HL-60 (cell line): ENCODE measurements at places on chromosomes 6 and 20.
A peak's percentile ranks its signal among the peaks of the same experiment; 100 is the strongest.

DNA sequence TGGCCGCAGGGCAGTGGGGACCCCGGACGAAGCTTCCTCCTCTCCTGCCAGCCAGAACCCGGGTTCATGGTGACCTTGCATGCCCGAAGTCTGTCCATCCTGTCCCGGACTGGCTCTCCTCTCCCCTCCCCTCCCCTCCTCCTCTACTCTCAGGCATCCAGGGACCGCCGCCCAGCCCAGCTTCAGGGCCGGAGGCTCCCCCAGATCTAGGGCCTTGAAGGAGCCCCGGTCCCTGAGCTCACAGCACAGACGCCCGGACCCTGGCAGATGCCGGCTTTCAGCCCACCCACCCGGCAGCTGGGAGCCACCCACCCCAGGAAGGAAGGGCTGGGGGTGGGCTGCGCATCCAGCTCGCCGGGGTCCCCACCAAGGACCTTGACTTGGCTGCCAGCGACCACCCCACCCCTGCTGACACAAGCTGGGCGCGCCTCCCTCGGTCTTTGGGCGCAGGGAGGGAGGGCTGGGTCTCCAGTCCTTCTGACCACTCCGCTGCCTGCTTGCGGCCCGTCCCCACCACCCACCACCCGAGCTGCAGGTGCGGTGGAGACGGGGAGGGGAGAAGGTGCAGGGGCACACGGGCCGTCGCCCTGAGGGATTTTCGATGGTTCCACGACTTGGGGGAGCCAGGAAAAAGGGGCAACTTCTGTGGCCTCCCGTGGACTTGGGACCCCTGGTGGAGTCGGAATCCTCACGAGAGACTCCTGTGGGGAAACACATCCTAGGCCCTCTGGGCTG is 5.8 kb upstream of the ABHD16B start:
- DNase-seq = no peak

DNA sequence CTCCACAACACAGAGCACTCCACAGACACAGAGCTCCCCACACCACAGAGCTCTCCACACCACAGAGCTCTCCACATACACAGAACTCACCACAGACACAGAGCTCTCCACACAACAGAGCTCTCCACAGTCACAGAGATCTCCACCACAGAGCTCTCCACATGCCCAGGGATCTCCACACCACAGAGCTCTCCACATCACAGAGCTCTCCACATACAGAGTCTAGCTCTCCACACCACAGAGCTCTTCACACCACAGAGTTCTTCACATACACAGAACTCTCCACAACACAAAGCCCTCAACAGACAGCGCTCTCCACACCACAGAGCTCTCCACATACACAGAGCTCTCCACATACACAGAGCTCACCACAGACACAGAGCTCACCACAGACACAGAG is 55.3 kb downstream of the ERMARD start:
- DNase-seq = no peak

DNA sequence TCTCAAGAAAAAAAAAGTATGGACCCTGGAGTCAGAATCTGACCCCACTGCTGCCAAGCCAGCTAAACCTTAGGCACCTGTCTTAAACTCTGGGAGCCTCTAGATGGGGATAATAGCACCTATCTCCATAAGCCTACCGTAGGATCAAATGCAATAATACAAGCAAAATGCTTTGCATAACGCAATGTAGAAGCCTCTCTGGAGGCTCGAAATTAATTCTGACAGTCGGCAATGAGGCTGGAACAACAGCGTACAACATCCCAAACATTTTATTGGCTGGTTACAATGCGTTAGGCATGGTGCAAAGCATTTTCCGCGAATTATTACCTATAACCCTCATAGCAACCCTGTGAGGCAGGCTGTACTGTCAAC is 521 bp downstream of the CDK5RAP1 start:
- no peak for DNase-seq

DNA sequence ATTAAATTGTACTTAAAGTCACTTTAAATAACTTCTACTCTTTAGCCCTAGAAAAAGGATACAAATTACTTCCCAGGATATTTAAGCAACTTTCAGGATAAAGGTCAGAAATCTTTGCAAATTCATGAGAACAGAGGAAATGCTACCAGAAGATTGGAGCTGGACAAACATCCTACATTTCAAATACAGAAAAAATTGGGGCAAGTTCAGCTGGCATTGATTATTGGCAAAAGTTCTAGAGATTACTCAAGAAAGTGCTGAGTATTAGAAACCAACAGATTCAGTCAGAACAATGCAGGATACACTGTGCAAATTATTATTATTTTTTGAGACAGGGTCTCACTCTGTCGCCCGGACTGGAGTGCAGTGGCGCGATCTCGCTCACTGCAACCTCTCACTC is 6.0 kb downstream of the SLC22A23 start:
- DNase-seq = no peak

DNA sequence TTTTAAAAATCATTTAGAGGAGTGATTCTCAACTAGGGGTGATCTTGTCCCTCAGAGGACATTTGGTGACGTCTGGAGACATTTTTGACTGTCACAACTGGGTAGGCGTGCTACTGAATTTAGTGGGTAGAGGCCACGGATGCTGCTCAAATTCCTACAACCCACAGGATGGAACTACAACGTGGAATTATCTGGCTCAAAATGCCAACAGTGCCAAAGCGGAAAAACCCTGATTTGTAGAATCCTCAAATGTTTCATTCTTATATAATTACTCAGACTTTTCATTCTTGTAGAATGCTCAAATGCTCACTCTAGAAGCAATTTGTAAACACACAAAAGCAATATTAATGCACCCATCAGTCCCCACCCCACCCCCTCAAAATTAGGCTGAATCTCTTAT is 229.8 kb downstream of the ZMYND8 start:
- DNase-seq = no peak

DNA sequence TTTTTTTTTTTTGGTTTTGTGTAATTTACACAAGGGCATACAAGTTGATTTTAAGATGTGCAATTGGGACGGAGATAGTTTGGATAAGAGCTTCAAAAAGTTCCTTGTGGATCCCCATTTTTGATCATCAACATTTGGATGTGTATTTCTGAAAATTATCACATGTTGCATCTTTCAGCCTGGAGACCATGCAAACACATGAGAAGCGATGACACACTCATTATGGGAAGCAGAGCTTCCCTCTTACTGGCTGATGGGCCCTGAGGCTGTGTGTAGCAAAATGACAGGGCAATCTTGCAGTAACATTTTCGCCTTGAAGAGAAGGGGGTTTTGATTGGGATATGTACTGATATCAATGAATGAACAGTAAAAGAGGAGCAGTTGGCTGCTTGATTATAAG is 22.0 kb upstream of the RIPK1 start:
- DNase-seq = no peak

GRCh38 chr6:84801250-84801649 is 36.9 kb upstream of the TBX18 start:
- DNase-seq = no peak

GRCh38 chr6:90413867-90414266 is 117.2 kb upstream of the BACH2 start:
- DNase-seq = no peak

DNA sequence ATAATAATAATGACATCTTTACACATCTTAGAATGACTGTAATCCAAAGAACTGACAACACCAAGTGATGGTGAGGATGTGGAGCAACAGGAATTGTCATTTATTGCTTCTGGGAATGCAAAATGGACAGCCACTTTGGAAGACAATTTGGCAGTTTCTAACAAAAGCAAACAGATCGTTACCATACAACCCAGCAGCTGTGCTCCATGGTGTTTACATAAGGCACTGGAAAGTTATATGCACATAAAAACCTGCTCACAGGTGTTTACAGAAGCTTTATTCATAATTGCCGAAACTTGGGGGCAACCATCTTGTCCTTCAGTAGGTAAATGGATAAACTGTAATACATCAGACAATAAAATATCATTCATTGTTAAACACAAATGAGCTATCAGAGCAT is 18.3 kb upstream of the ASF1A start:
- DNase-seq = no peak

DNA sequence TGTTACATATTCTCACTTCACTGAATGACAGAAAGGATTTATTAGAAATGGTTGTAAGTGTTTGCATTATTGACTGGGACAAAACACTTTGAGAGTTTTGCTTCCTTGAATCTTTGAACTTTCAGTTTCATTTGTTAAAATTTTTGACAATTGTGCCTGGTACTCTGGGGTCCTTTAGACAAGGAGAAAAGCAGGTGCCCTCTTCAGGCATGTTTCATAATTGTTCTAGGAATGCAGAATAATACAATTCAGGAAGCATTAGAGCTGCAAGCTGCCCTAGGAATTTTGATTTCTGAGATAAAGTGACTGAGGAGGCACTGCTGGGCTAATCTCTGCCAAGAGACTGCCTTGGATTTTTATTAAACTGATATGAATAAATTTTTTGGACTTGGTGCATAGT is 49.7 kb downstream of the TOP1 start:
- no peak for DNase-seq

GRCh38 chr6:105713474-105714118 is 310.7 kb upstream of the PREP start:
- DNase-seq = no peak

- DNase-seq = no peak
Observed at GRCh38 chr20:23436681-23437080, 2.8 kb upstream of the CSTL1 start.

GRCh38 chr6:113894712-113895674 is 37.8 kb downstream of the MARCKS start:
- no peak for DNase-seq

DNA sequence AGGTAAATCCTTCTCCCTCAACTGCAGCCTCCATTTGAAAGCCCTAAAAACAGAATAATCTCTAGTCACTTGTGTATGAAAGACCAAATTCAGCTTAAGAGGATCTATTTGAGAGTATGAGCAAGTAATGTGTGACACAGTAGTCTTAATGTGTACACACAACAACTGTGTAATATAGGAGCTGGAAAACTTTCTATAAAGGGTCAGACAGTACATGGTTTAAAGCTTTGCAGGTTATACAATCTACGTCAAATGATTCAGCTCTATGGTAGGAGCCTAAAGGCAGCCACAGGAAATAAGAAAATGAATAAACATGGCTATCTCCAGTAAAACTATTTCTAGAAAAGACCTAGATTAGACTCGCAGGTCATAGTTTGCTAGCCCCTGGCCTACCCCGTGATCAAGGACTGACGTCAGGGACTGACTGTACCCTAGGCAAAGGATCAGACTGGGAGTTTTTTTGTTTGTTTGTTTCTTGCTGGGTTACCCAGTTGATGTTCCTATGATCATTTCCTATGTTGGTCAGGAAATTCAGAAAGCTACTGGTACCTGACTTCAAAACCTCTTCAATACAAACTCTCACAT is 39.7 kb downstream of the BTBD9 start:
- no peak for DNase-seq

- DNase-seq = peak; percentile 61
Observed at GRCh38 chr20:47489448-47489872, 12.2 kb upstream of the NCOA3 start.

- no peak for DNase-seq
Observed at GRCh38 chr6:133187657-133188453, 53.3 kb upstream of the EYA4 start.

DNA sequence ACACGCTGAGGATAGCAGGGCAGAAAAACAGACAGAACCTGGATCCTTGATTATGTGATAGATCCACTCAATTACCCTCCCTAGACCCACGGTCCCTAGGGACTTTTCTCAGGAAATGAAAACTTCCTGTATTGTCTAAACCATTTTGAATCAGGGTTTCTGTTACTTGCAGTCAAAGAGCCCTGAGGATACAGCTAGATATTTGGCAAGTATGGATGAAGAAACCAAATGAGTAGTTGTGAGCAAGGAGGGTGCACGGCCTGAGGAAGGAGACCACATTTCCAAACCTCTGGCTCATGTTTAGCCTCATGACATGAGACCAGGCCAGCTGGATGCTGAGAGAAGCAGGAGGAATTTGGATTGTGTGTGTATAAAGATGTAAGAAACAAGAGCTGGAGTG is 91.6 kb downstream of the MRPL14 start:
- no peak for DNase-seq

- no peak for DNase-seq
Observed at GRCh38 chr6:23268348-23268747, 699.0 kb downstream of the HDGFL1 start.

- DNase-seq = no peak
Observed at GRCh38 chr6:39227476-39227875, 1.8 kb downstream of the KCNK5 start.

DNA sequence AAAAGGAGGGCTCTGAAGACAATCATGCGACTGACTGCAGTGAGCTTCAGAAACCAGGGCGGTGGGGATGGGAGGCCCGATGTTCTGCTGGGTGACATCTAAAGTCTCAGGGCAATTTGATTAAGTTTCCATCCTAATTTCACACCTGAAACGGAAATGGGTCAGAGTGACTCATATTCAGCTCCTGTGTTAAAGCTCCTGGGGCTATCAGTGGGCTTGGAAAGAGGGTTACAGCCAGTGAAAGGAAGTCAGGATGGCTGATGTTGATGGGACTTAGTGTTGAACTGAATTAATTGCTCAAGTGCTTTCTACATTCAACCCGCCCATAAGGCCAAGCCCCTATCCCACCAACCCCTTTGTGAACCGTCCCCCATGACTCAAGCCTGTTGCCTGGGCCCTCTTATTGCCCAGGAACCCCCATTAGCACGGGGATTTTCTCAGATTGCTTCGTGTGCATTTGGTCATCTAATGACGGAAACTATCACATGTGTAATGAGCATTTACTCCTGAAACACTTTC is 47.1 kb upstream of the TBC1D7 start:
- no peak for DNase-seq

DNA sequence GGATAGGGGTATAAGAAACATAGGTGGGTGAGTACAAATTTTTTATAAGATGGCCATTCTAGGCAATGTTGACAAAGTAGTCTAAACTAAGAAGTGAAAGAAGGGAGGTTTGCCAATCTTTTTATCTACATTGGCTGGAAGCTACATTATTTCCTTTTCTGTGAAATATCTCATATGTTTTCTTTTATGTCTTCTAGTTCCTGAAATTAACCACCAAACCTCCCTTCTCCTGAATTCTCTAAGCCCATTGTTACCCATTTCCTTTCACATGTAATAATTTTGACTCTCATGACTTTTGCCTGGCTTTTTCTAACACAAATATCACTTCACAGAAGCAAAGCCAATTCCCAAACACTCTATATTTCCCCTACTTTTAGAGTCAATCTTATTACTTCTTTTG is 496.2 kb upstream of the JAG1 start:
- DNase-seq = no peak

GRCh38 chr6:28336284-28337120 is 554 bp upstream of the ZSCAN31 start:
- peak; percentile 84 for DNase-seq

GRCh38 chr6:89298680-89299465 is 16.2 kb downstream of the GABRR2 start:
- DNase-seq = peak; percentile 86

GRCh38 chr6:64984948-64985347 is 722.1 kb downstream of the EYS start:
- DNase-seq = no peak

DNA sequence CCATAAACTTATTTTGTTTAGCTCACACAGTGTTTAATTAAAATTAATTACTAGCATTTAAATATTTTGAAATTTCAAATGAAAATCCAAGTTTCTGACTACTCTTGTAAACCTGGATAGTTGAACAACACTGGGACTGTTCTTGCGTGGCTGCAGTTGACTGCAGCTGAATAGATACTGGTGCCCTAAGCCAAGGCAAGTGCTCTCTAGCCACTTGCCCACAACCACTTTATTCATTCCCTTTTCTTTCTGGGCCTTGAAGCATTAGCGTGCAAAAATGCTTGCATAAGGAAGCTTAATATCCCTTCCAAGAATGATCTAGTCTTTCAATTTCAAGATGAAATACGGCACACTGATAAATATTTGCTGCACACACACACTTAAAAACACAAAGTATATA is 676.0 kb upstream of the MARCKS start:
- no peak for DNase-seq
